ENCODE measurements at places on chromosomes 6 and 20. TPM values are rescaled to one million over a fixed set of nuclear protein-coding genes. Genes with fewer than 3 reads are reported as not detected.

DNA sequence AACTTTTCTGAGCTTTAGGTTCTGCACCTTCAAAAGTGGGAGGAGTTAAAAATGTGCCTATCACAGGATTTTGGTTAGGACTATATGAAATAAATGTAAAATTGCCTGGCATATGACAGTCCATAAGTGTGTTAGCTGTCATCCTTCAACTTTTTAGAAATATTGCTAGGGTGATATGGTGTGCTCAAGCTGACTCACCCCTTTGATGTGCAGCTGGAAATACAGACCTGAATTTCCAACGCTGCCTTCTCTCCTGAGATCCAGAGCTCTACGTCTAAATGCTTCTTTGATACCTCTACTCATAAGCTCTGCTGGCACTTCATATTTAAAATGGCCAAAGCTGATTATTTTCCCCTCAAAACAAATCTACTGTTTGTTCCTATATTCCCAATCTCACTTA lies 2.7 kb downstream of the SLC35B3 start:
- DNase-seq = no peak

DNA sequence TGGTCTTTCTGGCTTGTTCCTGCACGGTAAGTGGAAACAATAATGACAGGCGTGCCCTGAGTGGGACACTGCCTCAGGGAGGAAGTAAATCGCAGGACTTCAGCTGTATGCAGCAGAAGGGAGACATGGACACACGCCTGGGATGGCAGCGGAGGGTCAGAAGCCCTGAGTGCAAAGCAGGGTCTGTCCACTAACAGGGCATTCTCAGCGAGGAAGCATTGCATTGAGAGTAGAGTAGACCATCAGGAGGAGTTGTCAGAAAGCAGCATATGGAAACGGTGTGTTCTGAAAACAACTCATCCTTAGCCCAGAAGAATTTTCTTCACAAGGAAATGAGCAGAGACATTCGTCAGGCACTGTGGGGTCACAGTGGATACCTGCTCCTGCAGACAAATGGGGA lies 134.0 kb downstream of the SYNDIG1 start:
- DNase-seq = no peak

DNA sequence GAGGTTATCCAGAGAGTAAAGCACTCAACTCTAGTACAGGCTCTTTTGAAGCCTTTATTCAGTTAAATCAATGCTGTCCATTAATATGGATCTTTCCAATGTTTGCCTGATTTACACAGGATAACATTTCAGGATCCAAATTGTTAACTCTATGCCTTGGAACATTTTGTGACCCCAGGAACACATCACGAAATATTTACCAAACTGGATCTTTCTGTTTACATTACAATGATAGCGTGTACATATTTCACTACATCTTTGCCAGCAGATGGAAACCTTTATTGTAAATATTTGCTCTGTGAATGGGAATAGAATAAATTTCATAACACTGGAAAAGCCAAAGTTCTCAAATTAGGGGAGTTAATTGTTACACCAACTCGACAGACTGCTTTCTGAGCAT lies 23.5 kb downstream of the BPIFA2 start:
- DNase-seq = no peak

GRCh38 chr6:32267035-32267434 lies 43.2 kb upstream of the NOTCH4 start:
- DNase-seq = no peak

DNA sequence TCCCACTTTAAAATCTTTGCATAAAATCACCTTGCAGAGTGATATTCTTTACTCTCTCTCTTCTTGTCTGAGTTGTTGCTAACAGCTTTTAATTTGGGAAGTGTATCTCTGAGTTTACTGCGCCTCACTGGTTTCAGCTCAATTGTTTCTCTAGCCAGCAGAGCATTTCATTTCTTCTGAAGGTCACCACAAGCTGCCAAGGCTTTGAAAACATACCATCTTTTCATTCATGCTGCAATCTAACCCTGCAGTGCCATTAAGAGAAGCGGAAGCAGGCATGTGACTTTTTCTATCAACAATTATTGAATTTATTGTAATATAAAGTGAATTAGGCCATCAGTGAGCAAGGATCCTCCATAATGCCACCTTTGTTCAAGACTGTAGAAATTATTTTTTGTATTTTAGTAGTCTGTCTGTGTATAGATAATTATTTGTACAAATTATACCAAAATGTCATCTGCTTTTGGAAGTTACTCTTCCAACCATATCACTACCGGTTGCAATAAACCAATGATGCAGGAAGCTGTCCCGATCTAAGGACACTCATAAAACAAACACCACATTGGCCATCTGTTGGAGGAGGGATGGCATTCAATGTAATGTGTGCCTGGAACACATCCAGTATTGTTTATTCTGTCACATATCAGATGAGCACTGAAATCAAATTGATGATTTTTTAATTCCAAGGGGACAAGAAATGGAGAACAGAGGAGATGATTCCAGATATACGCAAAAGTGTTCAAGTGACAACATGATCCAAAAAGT lies 26.8 kb downstream of the HS3ST5 start:
- DNase-seq = no peak

GRCh38 chr20:14582855-14583254 lies 245.4 kb upstream of the FLRT3 start:
- no peak for DNase-seq

GRCh38 chr20:54626126-54626525 lies 150.7 kb downstream of the DOK5 start:
- no peak for DNase-seq

DNA sequence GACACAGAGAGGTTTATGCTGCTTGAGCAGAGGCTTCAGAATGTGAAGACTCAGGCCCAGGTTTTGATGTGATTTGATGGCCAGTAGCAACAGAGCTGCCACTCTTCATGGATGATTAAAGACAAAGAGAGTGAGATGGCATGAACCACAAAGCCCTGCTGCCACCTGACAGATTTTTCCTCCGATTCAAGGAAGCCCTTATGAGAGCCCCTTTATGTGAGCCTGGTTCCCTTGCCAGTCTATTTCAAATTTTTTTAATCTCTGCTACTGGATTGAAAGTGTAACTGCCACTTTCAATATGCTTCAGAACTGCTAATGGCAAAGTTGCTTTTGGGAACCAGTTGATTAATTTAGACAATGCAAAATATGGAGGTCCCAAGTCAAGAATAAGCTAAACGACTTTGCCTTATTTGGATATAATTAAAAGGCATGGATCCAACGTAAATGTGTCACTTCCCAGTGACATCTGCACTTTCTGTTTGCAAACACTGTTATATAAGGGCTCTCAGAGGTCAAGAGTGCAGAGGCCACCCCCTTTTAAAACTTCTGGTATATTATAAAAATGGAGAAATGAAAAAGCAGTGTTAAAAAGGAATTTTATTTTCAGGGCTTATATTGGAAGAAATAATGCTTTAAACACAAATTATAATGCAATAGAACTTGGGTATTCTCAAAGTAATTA lies 238.9 kb upstream of the FLRT3 start:
- no peak for DNase-seq

DNA sequence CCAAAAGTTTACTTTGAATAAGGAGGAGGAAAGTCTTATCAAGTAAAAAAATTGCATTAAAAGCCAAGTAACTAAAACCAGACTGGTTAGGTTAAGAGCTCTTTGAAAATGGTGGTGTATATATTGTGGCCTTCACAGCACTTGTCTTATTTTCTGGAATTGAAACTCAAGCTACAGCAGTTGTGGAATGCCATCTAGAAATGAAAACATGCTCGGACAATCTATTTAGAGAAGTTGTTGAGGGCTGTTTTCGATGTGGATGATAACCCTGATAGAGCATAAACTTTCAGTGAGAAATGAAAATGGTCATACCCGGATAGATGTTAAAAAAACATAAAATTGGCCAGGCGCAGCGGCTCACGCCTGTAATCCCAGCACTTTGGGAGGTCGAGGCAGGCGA lies 47.0 kb downstream of the ARID1B start:
- DNase-seq = no peak

- DNase-seq = no peak
These were observed 98.2 kb downstream of the CAP2 start for GRCh38 chr6:17491416-17492142.

ANKRD66 gene
- not detected for total RNA-seq

C6orf58 gene
- total RNA-seq = not detected

BTNL2 gene
- total RNA-seq = not detected

C6orf52 gene
- 1.2 TPM for total RNA-seq

DHX35 gene
- 14.3 TPM for total RNA-seq

GLP1R gene
- total RNA-seq = 2.2 TPM
